ENCODE measurements at places on chromosomes 11 and 22. TPM values are rescaled to one million over a fixed set of nuclear protein-coding genes. Genes with fewer than 3 reads are reported as not detected.

DNAJB7 gene
- total RNA-seq = not detected

C11orf86 gene
- not detected for total RNA-seq

LMO2 gene
- total RNA-seq = 65.1 TPM

FAM227A gene
- 0.98 TPM for total RNA-seq

CDC42EP1 gene
- 73.9 TPM for total RNA-seq

HTR3A gene
- not detected for total RNA-seq

RHOD gene
- total RNA-seq = 16.7 TPM

All from upper lobe of right lung (tissue), 1 donor.